Memory B cell (primary cell): ENCODE measurements at places on chromosomes 2 and 18.
A peak's percentile ranks its signal among the peaks of the same experiment; 100 is the strongest.

DNA sequence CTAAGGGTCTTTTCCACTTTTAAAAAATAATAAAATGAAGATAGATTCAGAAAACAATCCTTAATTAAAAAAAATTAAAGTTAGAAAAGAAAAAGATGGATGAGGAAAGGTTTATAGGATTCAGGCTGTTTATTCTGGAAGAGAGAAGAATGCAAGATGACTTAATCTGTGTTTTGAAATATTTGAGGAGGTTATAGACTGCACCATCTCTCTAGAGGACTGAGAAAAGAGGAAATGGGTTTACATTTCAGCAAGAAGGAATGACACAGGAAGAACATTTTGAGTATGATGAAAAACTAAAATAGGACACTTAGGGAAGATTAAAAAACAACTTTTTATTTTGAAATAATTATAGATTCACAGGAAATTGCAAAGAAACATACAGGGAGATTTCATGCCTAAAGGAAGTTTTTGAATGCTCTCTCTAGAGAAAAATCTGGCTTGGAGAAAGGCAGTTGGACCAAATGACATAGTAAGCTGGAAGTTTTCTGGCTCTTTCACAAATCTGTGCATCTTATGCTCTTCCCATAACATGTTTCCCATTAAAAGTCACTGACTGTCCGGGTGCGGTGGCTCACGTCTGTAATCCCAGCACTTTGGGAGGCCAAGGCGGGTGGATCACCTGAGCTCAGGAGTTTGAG is 75.0 kb downstream of the CERS6 start:
- DNase-seq: no peak

GRCh38 chr18:43271593-43272432 is 5.5 kb downstream of the SYT4 start:
- no peak for DNase-seq

GRCh38 chr2:42142547-42143184 is 26.5 kb upstream of the EML4 start:
- DNase-seq: no peak

GRCh38 chr2:102114290-102114721 is 28.2 kb upstream of the IL1R1 start:
- no peak for DNase-seq

GRCh38 chr2:179455172-179455524 is 190.5 kb upstream of the SESTD1 start:
- DNase-seq: no peak

GRCh38 chr2:236114959-236115358 is 53.2 kb downstream of the GBX2 start:
- DNase-seq: no peak

DNA sequence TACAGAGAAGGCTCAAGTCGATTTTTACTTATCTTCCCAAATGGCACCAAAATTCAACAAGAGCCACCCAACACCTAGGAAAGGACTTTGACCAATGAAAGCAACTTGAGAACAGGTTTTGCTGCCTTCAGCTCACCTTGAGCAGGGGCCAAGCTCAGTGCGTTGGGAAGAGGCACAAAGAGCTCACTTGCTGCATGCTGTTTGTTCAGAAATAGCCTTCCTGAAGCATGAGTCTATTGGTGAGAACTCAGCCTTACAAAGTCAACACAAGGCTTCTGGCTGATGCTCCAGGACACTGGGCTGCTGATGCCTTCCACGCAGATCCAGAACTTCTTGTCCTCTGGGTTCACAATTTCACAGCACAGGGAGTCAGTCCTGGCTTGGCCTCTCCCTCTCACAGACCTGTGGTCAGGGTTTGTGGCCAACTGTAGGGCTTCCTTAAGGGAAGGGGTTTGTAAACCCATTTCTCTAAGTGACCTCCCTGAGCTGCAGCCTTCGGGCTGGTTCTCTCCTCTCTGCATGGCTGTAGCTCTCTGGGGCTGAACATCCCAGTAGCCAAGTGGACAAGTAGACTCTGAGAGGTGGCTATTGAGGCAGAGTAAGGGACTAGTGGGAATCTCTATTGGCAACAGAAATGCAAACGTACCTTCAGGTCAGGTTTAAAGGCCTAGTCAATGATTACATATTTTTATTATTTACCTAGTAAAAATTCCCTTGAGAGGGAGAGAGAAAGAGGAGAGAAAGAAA is 124.7 kb upstream of the GATA6 start:
- DNase-seq: no peak

DNA sequence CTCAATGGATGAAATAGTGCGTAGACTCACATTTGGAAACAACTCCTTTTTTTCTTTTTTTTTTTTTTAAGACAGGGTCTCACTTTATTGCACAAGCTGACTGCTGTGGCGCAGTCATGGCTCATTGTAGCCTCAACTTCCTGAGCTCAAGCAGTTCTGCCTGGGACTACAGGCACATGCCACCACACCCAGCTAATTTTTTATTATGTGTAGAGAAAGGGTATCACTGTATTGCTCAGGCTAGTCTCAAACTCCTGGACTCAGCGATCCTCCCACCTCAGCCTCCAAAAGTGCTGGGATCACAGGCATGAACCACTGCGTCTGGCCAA is 17.4 kb downstream of the HAT1 start:
- no peak for DNase-seq

DNA sequence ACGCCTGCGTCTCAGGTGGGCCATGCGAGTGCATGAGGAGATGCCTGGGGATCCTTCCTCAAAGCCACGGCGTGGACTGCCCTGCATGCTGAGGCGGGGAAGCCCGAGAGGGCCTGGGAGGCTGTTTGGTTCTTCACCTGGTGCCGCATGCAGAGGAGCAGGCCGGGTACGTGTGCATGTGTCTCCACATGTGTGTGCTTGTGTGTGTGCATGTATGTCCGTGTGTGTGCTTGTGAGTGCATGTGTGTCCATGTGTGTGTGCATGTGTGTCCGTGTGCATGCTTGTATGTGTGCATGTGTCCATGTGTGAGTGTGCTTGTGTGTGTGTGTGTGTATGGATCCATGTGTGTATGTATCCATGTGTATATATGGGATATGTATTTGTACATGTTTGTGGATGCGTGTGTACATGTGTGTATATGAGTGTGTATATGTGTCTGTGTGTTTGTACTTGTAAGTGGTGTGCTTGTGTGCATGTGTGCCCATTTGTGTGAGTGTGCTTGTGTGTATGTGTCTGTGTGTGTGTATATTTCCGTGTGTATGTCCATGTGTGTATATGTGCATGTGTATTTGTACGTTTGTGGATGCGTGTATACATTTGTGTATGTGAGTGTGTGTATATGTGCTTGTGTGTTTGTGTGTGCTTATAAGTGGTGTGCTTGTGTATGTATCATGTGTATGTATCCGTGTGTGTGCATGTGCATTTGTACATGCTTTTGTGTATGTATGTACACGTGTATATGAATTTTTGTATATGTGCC is 79.0 kb downstream of the PTGR3 start:
- no peak for DNase-seq

GRCh38 chr2:236582968-236583367 is 13.3 kb downstream of the ACKR3 start:
- no peak for DNase-seq

DNA sequence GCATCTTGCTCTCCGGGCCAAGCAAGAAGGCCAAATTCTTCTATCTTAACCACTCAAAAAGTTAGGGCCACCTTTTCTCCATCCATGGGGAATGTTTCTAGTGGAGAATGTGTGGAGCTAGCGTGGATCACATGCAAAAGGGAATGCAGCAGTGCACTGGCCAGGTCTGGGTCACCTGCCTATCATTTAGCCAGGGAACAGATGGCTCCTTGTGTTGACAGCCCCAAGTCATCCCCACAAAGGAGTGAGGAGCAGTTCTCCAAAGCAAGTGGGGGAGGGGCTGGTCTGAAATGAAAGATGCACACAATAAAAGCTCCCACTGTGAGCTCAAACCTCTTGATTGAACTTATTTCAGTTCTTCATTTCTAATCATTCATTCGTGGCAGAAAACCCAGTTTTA is 19.1 kb downstream of the EPB41L3 start:
- no peak for DNase-seq

- no peak for DNase-seq
These were observed 188.6 kb upstream of the FN1 start for GRCh38 chr2:215624423-215624829.

DNA sequence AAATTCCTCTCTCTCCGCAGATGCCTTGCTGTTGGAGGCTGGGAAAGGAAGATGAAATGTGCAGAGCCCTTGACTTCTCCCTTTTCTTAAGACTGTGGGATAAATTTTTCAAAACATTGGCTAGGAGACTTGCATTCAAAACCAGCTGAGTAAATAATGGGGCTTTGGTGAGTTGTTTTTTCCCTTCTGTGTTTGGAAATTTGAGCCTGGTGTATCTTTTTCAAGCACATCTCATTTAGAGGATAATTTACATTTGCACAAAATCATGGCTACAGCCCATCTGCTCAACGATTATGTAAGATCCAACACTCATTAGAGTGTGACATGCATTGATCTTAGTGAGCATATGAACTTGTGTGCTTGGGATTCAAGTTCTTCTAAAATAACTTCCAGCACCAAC is 112.1 kb upstream of the ATP8B1 start:
- DNase-seq: no peak

GRCh38 chr18:70334728-70335329 is 46.0 kb downstream of the SOCS6 start:
- DNase-seq: no peak

- peak; percentile 10 for DNase-seq
These were observed at the start of gene GALM for GRCh38 chr2:38665854-38666555. Gene GALM (plus strand): TSS chr2:38666114. CDS start chr2:38666162, 48 bp downstream.

DNA sequence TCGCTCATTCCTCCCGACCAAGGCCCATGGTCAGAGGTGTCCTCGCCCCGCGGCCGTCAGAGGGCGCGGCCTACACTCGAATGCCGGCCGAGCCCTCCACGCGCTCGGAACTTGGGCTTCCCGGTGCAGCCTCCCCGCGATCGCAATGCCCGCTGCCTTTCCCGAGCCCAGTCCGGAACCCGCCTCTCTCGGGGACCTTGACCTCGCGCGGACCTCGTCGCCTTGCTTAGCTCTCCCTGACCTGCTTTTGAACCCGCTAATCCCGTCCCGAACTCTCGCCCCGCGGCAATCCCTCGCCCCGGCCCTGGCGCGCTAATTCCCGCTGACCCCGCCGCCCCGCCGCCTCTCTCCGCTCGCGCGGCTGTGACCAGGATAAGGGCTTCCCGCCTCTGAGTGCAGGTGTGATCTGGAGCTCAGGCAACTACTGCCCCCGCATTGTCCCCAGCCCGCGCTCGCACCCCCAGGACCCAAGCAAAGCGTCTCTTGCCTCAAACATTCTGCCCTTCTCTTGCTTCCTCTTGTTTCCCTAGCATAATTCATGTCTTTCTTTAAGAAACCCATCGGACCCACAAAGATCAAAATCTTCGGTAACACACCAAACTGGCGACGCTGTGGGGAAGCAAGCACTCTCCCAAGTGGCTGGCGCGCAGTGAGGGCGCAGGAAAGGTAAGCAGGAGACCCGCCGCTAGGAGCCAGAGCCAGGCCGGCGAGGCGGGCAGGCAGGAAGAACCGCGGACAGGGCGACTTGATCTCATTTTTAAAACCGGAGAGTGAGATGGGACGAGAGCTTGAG is 46.6 kb upstream of the ATP6V1B1 start:
- no peak for DNase-seq

- DNase-seq: no peak
These were observed 46.8 kb upstream of the ITPRID2 start for GRCh38 chr2:181844551-181845290.

DNA sequence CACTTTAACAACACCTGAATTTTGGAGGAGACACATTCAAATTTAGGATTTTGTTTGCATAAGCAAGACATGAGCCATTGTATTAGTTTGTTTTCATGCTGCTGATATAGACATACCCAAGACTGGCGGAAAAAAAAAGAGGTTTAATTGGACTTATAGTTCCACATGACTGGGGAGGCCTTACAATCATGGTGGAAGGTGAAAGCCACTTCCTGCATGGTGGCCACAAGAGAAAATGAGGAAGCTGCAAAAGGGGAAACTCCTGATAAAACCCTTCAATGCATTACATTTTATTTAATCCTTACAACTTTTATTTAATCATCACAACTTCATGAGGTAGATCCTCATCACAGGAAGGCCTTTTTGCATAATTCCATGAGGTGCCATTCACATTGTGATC is 242.0 kb upstream of the STON1 start:
- peak; percentile 34 for DNase-seq

DNA sequence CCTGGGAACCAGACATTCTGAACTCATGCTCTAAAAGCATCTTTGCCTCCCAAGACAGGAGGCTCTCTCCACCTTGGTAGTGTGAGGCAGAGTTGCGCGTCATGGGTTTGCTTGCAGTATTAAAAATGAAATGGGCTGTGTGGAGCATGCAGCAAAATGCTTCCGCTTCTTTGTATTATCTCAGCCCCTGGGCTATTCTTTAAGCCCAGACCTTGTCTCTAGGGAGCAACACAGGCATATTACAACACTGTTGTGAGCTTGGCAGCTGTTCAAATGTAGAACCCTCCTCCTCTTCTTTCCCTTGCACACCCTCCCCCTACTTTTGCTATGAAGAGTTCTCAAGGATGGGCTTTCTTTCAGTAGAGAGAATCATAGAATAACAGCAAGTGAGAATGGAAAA is 185.1 kb upstream of the LHCGR start:
- DNase-seq: no peak

DNA sequence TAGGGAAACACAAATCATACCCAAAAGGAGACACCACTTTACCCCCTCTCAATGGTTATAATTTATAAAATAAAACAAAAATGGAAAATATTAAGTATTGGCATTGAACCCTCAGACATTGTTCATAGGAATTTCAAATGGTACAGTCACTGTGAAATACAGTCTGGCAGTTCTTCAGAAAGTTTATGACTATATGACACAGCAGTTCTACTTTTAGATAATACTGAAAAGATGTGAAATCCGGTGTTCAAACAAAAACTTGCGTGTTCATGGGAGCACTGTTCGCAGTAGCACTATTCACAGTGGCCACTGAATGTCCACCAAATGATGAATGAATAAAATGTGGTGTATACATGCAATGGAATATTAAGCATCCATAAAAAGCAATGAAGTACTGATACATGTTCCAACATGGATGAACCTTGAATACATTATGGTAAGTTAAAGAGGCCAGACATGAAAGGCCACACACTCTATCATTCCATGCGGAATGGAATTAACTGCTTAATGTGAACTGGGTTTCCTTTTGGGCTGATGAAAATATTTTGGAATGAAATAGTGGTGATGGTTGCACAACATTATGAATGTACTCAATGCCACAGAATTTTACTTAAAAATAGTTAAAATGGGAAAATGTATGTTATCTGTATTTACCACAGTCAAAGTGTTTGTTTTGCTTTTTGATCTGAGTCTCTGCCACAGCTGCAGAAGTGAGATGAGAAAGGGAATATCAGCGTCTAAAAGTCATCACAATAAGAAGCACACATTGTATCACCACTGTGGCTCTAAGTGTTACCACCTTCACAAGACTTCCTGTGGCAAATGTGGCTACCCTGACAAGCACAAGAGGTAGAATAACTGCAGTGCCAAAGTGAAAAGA is 864.6 kb downstream of the SUCLG1 start:
- DNase-seq: no peak
